ENCODE measurements at places on chromosomes 2 and 18.

GRCh38 chr2:231932985-231933915 lies 7.1 kb upstream of the NPPC start:
- no peak for DNase-seq

DNA sequence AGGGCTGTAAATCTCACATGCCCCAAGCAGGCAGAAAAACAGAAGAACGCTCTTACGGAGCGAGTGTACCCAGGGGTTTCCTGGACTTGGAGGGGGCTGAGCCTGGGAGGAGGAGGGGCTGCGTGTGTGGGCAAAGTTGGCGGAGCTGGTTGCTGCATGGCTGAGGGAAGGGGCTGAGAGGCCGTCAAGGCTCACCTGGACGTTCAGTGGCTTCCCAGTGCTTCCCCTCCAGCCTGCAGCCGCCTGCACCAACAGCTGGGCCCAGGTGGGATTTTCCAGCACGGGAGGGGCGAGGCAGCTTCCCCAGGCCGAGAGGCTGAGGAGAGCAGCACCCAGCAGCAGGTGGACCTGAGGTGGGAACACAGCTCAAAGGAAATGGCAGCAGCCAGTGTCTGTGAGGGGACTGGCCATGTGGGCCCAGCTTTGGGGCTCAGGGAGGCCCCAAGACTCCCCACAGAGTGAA lies 70.6 kb upstream of the CTDP1 start:
- no peak for DNase-seq

- no peak for DNase-seq
These were observed 65.1 kb upstream of the CXCR4 start for GRCh38 chr2:136183097-136183496.

DNA sequence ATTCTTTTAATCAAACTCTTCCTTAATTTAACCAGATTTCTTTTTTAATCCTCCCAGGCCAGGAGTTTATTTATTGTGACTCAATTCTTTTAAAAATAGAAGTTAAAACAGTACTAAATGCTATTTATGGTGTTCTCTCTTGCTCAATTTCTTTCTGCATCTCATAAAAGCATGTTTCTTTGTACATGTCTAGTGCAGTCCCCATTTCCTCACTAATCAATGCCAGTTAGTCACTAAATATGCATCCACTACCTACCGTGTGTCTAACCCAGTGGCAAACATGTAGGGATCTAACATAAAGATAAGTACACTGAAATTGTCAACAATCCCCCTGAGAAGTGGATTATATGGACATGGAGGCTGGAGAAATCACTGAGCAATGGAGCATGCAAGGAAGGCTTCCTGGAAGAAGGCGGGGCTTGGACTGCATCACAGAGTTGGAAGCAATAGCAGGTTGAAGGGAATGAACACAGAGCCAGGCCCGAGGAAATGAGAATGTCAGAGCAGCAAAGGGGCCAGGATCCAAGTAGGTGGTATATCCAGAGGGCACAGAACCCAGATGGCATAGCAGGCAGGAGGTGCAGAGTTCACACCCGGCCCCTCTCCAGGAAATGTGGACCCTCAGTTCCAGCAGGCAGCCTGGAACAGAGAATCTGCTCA lies 105.3 kb upstream of the FOSL2 start:
- no peak for DNase-seq

DNA sequence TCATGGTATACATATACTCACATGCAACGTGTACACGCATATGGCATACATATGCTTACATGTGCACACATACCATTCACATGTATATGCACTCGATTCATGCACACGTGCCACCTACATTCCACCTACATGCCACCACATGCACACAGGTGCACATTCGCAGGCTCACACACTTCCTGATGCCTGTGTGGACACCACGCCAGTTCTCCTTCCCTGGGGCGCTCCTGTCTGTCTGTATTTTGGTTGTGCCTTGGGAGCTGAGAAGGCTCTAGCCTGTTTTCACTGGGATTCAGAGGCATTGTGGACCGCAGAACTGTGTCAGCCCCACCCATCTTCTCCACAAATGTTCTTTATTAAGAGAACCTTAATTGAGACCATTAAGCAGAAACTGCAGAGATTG lies 96.6 kb upstream of the CTDP1 start:
- DNase-seq: peak; percentile 40

GRCh38 chr2:147482916-147483669 lies 361.7 kb upstream of the ACVR2A start:
- DNase-seq: no peak

- DNase-seq: no peak
These were observed 57.8 kb downstream of the COX7A2L start for GRCh38 chr2:42303252-42303651.

DNA sequence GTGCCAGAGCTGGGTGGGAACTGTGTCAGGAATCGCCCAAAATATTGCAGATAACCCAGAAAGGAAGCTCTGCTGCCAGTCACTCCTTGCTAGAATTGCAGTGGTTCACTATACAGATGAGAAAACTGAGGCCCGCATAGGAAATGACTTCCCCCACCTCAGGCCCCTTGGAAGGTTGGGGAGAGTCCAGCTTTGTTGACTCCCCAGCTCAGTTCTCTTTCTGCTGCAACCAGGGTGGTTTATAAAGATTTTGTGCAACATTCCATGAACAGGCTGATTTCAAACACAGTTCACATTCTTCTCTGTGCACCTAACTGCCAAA lies 11.3 kb downstream of the SPR start:
- no peak for DNase-seq

DNA sequence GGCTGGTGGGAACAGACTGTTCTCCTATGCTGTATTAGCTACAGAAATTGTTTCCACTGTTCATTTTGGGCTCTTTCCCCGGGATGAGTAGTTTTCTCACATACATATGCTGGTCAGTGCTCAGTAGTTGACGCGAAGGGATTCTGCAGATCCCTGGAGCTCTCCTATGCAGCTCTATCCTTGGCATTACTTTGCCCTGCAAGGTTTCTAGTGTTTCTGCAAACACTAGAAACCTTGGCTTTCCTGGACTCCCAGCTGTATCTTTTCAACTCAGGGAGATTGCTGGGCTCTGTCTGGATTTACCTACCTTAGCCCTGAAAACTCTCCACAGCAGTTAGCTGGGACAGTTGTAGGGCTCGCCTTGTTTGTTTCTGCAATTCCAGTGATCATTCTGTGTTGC lies 10.9 kb downstream of the KIAA1328 start:
- DNase-seq: no peak

DNA sequence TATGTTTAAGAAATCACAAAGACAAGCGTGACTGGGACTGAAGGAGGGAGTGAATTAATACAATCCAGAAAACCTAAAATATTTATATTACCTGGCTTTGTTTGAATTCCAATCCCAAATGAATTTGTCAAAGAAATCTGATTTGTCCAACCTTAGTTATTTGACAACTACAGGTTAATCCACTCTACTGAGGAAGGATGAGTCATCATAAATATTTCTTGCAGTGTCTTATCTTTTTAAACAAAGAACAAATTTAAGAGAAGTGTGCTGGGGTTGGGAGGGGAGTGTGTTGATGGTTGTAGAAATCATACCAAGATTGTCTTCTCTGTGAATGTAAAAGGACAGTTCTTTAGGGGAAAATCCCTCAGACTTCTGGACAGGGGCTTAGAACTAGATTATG lies 1106.3 kb upstream of the SLC39A10 start:
- DNase-seq: no peak

- no peak for DNase-seq
These were observed 126.4 kb upstream of the CD226 start for GRCh38 chr18:70074116-70074515.

- DNase-seq: no peak
These were observed 55.4 kb upstream of the CD28 start for GRCh38 chr2:203650860-203651613.

DNA sequence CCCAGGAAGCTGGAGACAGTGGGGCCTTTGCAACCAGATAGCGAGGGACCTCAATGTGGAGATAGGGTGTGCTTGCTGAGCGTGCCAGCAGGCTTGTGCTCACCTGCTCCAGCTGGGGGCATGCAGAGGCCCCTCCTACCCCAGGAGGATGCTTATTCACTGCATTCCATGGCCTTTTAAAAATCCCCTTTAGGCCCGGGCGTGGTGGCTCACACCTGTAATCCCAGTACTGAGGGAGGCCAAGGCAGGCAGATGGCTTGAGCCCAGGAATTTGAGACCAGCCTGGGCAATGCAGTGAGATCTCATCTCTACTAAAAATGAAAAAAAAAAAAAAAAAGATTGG lies 54.5 kb downstream of the ODC1 start:
- no peak for DNase-seq

DNA sequence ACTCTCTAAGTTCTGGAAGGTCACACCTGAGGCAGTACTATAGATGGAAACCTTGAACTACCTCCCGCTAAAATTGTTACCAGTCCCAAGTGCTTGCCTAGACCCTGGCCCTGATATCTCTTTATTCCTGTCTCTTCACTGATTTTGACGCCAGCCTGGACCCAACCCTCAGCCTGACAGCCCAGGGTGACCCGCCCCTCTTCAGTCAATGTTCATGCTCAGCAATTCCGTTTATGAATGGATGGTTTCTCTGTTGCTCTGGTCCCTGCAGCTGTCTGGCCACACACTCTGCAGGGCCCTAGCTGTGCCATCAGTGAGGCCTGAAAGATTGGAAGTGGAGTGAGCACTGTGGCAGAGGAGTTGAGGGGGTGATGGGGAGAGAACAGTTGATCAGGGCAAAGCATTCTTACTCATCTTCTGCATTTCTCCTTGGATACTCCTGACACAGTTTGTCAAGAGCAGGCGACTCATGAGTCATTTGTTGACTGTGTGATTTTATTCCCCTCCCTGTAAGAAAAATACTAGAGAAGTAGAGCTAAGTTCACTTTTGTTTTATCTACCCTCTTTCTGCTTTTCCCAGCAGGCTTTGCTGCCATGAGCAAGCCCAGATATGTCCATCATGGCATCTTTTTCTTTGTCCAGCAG lies 46.0 kb downstream of the NPAS2 start:
- DNase-seq: no peak

GRCh38 chr2:163345795-163346573 lies 389.8 kb downstream of the FIGN start:
- DNase-seq: no peak

GRCh38 chr18:55317864-55318263 lies 270.1 kb downstream of the TCF4 start:
- no peak for DNase-seq

- DNase-seq: peak; percentile 1
These were observed 123.6 kb downstream of the LPIN1 start for GRCh38 chr2:11870064-11870463.

GRCh38 chr2:196166876-196167275 lies 4.5 kb downstream of the STK17B start:
- DNase-seq: no peak

GRCh38 chr2:45134726-45135125 lies 125.5 kb upstream of the SIX2 start:
- no peak for DNase-seq

DNA sequence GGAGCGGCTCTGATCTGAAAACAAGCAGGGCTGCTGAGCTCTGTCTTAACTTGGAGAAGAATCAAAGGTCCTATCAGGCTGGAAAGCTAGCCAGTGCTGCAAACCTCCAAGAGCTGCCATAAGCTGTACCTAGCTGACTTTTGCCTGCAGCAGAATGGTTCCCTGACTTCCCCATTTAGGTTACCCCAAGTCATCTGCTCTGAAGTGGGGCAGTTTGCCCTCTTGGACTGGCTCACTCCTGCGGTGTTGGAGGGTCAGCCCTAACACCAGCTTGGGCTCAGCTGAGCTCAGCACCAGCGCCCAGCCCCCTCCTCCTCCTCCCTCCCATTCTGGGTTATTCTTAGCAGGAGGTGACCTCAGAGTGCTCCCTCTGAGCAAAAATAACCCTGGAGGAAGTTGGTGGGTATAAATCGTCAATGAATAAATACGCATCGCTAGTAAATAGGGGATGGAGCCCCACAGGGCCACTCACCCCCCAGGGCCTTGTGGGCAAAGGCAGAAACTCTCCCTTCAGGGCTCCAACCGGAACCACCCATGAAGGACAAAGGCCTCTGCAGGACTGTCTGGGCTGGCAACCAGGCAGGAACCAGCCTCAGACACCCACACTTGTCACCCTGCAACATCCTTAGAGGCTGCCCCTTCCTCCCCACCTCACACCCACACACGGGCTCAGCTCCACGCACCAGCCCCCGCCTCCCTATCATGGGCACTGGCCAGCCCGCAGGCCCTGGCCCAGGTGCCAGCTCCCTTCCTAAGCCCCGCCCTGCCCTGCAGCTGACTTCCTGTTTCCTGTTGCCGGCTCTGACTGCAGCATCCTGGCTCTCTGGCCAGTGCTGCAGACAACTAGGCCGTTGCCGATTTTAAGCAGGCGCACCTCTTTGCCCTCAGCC lies 46.9 kb downstream of the DNMT3A start:
- DNase-seq: no peak

DNA sequence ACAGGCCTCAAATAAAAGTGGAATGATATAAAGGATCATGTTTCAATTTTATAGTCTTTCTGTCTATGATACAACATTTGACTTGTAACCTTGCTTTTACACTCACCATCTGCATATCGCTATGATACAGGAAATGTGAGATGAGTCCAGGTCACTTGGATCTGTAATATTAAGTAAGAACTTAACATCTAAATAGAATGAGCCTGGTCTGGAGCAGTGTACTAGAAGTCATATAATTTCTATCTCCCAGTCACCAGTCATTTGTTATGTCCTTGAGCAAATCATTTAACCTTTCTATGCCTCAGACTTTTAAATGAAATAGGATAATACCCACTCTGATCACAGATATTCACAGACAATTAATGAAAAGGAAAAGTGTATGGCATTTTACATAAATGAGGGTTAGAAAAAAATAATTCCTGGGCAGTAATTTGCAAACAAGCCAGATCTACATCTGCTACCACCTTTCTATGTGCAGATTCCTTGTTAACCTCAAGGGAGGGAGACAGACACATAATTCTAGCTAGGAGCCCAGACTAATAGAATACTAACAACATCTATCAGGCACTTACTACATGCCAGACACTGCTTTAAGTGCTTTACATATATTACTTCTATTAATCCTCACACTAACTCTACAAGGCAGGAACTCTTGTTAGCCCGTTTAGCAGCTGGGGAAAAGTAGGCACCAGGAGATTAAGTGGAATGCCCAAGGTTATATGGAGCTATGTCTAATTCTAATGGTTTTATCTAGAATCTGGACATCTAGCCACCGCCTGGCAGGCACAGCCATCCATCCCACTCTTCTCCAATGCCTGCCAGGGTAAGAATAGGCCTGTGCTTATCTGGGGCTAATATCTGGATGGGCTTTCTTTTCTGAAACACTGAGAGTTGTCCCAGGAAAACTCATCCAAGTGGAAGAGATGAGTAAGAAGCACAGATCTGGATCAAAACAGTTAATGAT lies 313.6 kb upstream of the CDH20 start:
- DNase-seq: no peak

- DNase-seq: no peak
These were observed 65.0 kb upstream of the POU3F3 start for GRCh38 chr2:104788742-104789455.

DNA sequence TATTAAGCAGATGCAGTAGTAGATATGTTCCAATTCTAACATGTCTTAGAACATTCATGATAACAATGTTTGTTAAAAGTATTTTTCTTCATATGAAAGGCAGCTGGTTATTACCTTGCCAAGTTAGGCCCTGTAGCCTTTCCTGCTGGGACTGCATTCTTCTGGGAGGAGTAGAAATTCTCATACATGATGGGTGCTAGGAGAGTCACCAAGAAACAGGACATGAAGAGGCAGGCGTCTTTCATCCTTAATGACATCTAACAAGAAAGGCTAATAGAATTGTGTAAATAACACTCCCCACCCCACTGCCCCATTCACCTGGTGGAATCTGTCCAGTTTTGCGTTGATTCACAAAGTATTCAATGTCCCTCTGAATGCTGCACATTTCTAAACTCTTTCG lies 24.7 kb upstream of the EPG5 start:
- DNase-seq: no peak

All from left forelimb (tissue), 1 donor.